ENCODE measurements at places on chromosomes 6 and 20. TPM values are rescaled to one million over a fixed set of nuclear protein-coding genes. Genes with fewer than 3 reads are reported as not detected.

The PLAGL1 gene
- total RNA-seq, result 21.7 TPM

The HEY2 gene
- not detected for total RNA-seq

The LY6G6C gene
- not detected for total RNA-seq

The ECT2L gene
- total RNA-seq, result not detected

The ACOT13 gene
- total RNA-seq, result 8.1 TPM

The RING1 gene
- total RNA-seq, result 52.9 TPM

The DUSP15 gene
- total RNA-seq, result not detected

The MOG gene
- total RNA-seq, result not detected

The DEFB124 gene
- not detected for total RNA-seq

The SLPI gene
- total RNA-seq, result not detected

The GSTA3 gene
- not detected for total RNA-seq

The KCNQ2 gene
- not detected for total RNA-seq

The TCP11 gene
- total RNA-seq, result 0.15 TPM

The POU5F1 gene
- total RNA-seq, result 0.33 TPM

The SMOC2 gene
- total RNA-seq, result not detected

The PMEPA1 gene
- total RNA-seq, result 0.33 TPM

The PRICKLE4 gene
- not detected for total RNA-seq

The SASH1 gene
- 106 TPM for total RNA-seq

The C4B gene
- total RNA-seq, result 6.8 TPM

The DAAM2 gene
- total RNA-seq, result 7.4 TPM

The ATP5F1E gene
- total RNA-seq, result 23.2 TPM

Data from smooth muscle cell of trachea (primary cell).